ENCODE measurements at places on chromosomes 6 and 20.

GRCh38 chr6:17867880-17868279, 119.6 kb downstream of the KIF13A start:
- peak; percentile 92 for DNase-seq

DNA sequence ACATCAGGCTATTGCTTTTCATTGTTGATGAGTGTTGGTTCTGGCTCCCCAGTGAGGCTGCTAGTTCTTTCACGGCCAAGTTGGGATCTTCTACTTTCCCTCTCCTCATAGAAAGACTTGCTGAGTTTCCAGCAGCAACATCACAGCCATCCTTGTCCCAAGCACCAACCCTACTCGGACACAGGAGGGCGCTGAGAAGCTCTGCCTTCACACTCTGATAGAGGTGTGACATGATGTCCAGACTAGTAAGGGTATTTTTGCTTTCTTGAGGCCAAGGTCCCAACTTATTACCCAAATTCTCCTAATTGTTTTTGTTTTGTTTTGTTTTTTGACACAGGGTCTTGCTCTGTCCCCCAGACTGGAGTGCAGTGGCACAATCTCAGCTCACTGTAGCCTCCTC, 3.0 kb upstream of the GCM1 start:
- DNase-seq = peak; percentile 43

DNA sequence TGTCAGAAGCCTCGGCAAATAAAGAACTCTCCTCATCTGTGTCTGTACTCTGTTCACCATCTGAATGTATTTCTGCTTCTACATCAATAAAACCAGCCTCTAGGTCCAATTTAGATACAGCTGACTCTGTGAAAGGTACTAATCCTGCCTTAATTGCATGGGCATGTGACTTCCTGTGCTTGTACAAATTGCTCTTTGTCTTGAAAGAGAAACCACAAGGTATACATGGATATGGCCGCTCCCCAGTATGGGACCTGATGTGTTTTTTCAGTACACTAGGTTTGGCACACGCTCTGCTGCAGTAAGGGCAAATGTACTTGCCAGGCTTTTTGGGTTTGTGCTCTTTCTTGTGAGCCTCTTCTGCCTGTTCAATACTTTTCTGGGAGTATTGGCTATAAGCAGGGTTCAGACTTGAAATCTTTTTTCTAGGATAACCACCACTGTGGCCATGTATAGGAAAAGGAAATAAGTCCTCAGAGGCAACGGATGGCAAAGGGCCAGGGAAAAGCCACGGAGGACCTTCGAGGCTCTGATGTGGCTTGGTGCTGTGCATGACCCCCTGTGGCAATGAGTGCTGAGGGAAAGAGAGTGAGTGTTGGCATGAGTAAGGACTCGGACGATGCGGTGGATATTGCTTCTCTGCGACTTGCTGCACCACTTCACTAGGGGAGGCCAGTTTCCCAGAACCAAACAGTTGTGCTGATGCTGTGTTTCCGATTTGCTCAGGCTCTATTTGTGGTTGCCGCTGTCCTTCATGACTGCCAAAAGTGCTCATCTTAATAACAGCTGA, 170.9 kb downstream of the HIVEP2 start:
- no peak for DNase-seq

DNA sequence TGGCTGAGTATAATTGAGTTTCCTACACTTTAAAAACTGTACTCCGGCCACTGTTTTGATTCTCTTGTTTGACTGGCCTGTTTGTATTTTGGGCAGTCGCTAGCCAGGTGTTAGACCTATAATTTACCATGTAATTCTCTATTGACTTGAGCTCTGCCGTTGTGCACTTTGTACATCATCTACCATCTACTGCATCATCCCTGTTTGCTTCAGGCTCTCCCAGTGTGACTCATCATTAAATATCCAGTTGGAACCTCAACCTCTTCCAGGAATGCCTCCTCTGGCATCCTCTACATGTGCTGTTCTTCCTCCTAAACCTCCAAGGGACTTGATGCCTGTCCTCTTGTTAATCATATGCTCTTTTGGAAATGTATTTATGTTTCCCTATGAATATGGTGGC, 72.3 kb downstream of the FARS2 start:
- DNase-seq = no peak

- DNase-seq = no peak
These were observed 30.4 kb downstream of the SCAF8 start for GRCh38 chr6:154763650-154764049.

DNA sequence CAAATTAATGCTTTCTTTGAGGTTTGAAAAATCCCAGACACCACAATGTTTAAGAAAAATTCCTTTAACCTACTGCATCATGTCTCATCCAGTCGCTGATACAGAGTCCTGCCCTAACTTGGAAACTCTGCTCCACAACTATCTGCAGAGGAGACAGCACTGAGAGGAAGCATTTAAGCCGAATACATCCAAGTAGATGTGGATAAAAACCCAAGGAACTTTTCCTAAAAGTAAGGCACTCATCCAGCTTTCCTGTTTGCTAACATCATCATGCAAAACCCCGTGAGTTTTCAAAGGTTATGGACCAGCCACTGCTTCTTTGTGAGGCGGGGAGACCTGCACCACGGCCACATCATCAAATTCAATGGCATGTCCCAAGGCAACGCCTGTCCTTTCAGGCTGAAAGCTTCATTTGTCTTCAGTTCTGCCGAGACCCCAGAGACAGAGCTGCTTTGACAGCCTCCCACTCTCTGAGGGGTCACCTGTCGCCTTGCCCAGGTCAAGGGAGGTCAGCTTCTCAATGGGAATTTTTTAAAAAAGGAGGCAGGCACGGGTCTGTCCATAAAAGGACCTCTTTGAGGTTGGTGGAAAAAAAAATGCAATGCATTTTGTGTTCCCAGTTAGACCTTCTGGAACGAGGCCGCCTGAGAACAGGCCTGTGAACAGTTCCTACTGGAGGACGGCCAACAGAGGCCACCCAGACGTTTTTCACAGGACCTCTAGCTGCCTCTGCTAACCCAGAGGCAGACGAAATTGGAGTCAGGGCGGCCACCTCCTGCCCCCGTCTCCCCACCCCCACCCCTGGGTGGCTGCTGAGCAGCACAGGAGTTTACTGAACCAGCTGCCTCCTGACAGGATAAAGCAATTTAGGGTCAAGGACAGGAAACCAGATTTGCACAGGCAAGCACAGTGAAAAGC, 142.5 kb upstream of the HDDC2 start:
- DNase-seq = peak; percentile 90
